ENCODE measurements at places on chromosomes 4 and X.
A peak's percentile ranks its signal among the peaks of the same experiment; 100 is the strongest.

DNA sequence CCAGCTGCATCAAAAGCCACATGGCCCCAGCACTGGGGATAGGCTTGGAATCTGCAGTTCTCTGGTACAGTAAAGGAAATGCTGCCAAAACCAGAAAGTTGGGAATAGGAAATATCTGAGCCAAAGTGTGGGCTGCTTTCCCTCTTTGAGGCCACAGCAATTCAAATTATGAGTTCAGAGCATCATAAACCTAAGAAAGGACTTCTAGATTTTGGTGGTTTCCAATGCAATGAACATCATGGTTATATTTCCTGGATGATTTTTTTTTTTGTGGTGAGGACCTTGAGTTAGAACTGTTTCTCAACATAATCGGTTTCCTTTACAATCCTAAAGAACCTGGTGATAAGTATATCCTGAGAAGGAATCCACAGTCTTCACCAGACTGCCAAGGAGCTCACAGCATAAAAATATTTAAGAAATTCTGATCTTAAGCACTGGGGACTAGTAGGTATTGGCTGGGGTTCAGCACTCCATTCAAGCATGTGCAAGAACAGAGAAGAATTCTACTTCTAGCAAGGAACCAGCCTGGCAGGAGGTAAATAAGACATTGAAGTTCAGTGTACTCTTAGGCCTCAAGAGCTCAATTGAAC, 29.8 kb upstream of the ARHGAP24 start:
- no peak for DNase-seq

GRCh38 chrX:66760651-66761050, 121.8 kb upstream of the EDA2R start:
- DNase-seq, result no peak

GRCh38 chrX:6187256-6187655, 41.4 kb downstream of the NLGN4X start:
- no peak for DNase-seq

- peak; percentile 20 for DNase-seq
Observed at GRCh38 chr4:158094413-158095134, 78.3 kb downstream of the GASK1B start.

DNA sequence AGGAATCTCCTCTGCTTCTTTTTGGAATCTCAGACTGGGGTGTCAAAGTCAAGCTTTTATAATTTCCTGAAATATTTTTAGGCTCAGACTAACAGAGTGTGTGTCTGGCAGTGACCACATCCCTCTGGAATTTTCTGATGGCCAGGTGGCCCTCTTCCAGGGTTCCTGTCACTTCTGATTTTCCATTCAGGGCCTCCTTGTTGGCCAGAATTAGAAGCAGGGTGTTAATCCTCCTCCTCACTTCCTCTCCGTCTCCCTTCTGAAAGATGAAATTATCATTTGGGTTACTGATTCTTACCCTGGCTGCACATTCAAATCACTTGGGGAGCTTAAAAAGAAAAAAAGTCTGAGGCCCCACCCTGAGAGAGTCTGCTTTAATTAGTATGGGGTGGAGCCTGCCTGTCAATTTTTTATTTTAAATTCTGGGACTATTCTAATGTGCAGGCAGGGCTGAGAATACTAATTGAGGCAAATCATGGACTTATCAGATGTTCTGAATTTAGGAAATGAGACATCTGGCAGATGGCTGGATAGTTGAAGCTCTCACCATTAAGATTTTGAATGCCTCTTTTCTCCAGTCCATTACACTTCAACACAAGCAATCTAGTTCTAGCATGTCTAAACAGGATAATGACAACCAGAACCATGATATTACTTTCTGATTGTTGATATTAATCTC, 43.2 kb downstream of the HAND2 start:
- no peak for DNase-seq

DNA sequence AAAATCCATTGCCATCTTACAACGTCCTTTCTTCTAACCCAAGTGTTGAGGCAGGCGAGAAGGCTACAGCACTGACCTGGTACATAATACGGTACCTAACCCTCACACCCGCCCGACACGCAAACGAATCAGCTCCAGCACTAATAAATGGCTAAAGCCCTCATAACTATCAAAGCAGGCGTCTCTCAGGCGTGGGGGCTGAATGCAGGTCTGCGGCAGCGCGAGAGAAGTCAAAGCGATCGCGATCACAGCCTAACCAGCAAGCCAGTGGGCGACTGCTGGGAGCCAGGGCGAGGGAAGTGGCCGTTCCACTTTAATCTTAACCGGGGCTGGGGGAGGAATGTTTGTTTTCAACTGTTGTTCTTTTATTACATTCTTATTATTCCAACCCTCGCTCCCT, 1.5 kb downstream of the CDX4 start:
- no peak for DNase-seq

DNA sequence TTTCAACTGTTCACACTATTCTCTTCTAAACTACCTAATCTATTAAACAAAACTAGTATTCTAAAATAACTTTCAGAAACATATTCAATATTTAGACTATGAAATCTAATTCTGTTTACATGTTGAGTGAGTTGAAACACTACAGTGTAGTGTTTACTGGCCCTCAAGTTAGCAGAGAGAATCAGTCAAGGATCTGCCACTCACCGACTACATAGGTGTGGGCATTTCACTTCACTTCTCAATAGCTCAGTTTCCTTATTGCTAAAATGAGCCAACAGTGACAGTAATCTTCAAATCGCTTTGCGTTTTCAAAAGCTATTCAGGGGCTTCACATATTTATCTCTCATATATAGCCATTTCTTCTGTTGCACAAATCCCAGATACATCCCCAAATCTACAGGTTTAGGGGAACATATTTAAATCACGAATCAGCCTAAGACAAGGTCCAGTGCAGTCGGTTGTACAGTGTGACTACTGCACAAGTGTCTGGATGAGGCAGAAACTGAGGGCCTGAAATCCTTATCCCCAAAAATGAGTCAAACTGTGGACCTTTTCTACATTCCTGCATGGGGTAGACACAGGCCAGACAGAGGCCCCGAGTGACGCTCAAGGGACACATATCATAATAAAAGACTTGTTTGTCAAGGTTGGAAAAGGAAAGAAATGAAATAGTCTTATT, 129.8 kb downstream of the PPP3CA start:
- no peak for DNase-seq

DNA sequence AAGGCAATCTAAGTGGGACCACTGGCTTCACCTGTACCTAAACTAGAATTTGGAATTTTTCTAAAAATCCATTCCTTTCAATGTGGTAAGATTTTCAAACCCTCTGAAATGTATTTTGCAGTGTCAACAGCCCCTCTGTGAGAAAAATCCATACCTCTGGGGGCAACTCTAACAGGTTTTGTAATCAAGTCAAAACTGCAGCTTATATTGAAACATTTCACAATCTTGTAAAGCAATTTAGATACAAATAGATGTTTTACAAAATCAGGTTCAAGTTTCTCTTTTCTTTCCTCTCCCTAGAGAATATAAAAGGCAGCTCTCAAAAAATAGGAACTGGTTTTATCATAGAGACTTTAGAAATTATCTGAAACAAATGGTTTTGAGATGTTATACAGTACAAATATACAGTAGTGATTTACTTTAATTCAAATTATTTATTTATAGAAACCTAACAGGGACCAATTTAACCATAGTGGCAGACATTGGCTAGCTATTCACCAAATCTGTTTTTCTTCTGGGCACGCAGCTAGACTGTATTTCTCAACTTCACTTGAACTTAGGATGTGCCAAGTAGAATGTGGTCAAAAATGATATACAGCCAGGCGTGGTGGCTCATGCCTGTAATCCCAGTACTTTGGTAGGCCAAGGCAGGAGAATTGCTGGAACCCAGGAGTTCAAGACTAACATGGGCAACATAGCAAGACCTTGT, 36.3 kb upstream of the SPINK2 start:
- no peak for DNase-seq

GRCh38 chr4:146329050-146329716, 114.8 kb downstream of the REELD1 start:
- DNase-seq, result no peak

- DNase-seq, result peak; percentile 14
Observed at GRCh38 chr4:115279330-115279729, 165.9 kb upstream of the NDST4 start.

- DNase-seq, result peak; percentile 62
Observed at GRCh38 chrX:119729408-119730201, 28.8 kb upstream of the SOWAHD start.

DNA sequence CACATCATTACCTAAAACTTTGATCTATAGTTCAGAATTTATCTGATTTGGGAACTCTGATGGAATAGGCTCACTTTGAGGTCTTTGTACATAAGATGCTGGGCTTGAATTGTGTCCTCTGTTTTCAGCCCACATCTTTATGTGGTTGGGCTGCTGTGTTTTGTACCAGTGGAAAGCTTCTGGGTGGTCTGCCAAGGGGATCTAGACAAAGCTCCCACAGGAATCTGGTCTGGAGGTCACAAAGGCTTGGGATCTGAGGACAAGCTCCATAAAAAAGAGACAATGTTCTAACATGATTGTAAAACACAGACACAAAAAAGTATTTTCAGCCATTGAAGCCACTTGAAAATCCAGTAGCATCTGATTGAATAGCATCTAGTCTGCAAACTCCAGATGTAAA, 393.5 kb upstream of the PITX2 start:
- DNase-seq, result no peak

DNA sequence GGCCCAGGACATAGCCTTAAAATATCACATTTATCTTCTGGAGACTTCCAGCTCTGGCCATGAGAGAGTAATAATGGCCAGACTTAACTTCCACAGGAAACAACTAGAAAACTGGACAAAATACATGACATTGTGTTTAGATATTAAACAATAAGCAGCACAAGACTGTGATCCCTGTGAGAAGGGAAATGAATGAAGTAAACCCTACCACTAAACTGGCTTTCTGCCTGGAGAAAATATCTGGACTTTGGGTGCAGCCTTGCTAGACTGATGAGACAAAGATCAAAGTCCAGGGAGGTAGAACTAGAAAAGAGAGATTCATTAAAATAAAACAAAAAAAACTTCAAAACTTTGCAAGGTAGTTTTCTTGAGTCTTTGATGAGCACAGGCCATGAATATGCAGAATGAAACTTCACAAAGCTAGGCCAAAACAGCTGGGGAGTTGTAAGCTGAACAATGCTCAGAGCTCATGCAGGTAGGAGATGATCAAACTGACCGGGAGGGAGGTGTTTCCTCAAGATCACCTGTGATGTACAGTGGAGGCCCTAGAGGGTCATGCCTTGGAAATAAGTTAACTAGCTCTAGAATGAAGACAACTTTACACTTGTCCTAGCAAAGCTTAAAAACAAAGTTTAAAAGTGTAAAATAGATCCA, 147.0 kb upstream of the SH3RF1 start:
- DNase-seq, result no peak

DNA sequence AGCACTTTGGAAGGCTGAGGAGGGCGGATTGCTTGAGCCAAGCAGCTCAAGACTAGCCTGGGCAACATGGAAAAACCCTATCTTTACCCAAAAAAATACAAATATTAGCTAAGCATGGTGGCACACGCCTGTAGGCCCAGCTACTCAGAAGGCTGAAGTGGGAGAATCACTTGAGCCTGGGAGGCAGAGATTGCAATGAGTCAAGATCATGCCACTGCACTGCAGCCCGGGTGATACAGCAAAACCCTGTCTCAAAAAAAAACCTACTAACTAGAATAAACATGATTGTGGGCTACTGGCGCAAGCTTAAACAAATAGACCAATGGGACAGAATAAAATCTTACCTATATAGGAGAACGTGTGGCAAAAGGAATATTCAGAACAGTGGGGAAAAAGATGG, 7.3 kb downstream of the CDKL2 start:
- DNase-seq, result no peak

DNA sequence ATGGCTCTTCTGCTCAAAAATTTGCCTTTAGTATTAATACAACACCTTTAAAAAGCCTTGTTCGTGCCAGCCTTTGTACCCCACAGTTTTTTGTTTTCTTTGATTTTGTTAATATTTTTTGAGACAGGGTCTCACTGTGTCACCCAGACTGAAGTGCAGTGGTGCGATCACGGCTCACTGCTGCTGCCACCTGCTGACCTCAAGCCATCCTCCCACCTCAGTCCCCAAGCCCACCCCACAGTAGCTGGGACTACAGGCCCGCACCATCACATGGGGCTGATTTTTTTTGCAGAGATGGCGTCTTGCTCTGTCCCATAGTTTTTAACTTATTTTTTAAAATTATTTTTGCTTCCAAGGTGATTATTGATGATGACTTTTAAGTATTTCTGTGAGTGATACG, 134.0 kb downstream of the HTR2C start:
- no peak for DNase-seq

- DNase-seq, result no peak
Observed at GRCh38 chr4:85777908-85778631, 303.1 kb downstream of the ARHGAP24 start.

DNA sequence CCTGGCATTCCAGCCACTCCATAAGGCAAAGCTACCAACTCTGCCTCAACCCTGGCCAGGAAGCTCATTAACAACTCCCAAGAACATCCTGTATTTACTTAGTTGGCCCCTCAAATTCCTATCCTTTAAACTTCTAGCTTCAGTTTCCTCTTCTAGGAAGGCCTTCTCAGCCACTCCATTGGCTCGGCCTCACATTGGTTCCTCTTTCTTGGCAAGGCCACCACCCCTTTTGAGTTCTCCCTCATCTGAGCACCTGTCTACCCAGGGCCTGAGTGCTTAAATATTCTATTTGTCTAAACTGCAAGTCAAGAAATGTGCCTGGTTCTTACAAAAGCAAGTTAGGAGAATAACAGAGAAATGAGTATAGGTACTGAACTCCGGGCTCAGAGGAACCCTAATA, 10.0 kb downstream of the SMC1A start:
- DNase-seq, result no peak

GRCh38 chrX:12843061-12843667, 23.7 kb upstream of the TLR7 start:
- no peak for DNase-seq

- no peak for DNase-seq
Observed at GRCh38 chr4:10058371-10058770, 37.1 kb upstream of the SLC2A9 start.

DNA sequence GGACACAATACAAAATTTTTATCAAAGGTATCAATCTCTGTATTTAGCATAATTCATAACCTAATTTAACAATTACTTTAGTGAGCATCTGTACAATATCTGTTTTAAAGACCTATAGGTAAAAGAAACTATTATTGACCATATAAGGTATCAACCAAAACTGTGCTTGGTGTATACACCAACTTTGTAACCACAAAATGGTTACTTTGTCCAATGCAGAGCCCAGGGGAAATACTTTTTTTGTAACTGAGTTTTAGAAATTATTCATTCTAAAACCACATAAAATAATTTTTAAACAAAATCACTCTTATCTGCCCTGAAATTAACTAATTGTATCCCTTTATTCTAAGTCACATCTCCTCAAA, 5.0 kb downstream of the CXXC4 start:
- no peak for DNase-seq

GRCh38 chr4:168708108-168708507, 211.3 kb downstream of the PALLD start:
- no peak for DNase-seq

DNA sequence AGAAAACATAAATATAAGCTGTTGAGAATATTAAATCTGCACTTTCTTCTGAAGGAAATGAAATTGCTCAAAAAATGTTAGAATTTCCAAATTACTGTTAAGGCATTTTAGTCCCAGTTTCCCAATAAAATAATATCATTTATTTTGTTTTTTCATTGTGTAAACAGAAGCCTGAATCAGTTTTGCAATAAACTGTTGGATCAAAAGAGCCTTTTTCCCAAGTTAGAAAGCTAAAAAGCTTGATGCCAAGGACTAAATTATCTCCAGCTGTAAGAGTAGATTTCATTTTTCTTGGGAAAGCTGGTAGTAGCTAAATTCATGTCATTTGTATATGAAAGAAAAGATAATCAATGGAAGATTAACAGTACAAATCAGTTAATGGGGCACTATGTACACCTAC, 95.8 kb downstream of the RNF150 start:
- no peak for DNase-seq

- no peak for DNase-seq
Observed at GRCh38 chr4:125486351-125486750, 171.6 kb downstream of the FAT4 start.

All from SW480 (cell line).